Stomach (tissue), 19 donors: ENCODE measurements at places on chromosomes 12 and 14. TPM values are rescaled to one million over a fixed set of nuclear protein-coding genes. Genes with fewer than 3 reads are reported as not detected.
A peak's percentile ranks its signal among the peaks of the same experiment; 100 is the strongest.

- DNase-seq: no peak
- no peak overlapping the region for H3K4me3 ChIP-seq
- H3K36me3 ChIP-seq: no peaks in the 10 kb centered on the region
- no peak overlapping the region for H3K27ac ChIP-seq
- no peaks in the 10 kb centered on the region for H3K27me3 ChIP-seq
Measured at GRCh38 chr12:98998697-98999299, 353.7 kb downstream of the APAF1 start.

- no peaks in the 10 kb centered on the region for H3K27me3 ChIP-seq
- no peak for DNase-seq
- H3K4me1 ChIP-seq: no peaks in the 10 kb centered on the region
- H3K4me3 ChIP-seq: no peak overlapping the region
- H3K27ac ChIP-seq: no peak overlapping the region
- H3K36me3 ChIP-seq: no peaks in the 10 kb centered on the region
Measured at GRCh38 chr12:89192429-89192828, 159.9 kb downstream of the DUSP6 start.

The NOPCHAP1 gene
- total RNA-seq: 4.6 TPM

The KRT74 gene
- total RNA-seq: not detected

DNA sequence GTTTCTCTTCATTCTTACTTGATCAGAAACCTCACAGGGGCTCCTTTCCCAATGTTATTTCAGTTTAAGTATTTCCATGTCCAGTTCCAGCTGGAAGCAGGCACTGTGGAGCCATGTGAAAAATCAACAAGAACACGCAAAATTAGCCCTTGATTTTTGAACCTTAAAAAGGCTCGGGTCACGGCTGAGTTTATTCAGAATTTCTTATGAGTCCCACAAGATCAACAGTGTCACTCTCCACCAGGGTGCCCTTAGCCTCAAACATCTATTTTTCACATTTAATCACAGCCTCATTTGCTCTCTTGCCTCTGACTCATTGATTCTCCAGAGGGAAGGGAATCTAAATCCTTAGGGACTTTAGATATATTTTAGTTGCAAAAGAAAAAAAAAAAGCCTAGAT lies 157.7 kb upstream of the AVPR1A start:
- H3K27me3 ChIP-seq: no peaks in the 10 kb centered on the region
- DNase-seq: no peak
- no peaks in the 10 kb centered on the region for H3K36me3 ChIP-seq
- H3K27ac ChIP-seq: no peak overlapping the region

The CEBPE gene
- total RNA-seq: not detected

GRCh38 chr14:105384041-105384557 lies 14.2 kb upstream of the TEX22 start:
- H3K4me1 ChIP-seq: no peaks in the 10 kb centered on the region
- peaks cover 30% of the 10 kb centered on the region for H3K36me3 ChIP-seq
- no peaks in the 10 kb centered on the region for H3K27me3 ChIP-seq
- H3K4me3 ChIP-seq: no peak overlapping the region
- H3K27ac ChIP-seq: no peak overlapping the region

DNA sequence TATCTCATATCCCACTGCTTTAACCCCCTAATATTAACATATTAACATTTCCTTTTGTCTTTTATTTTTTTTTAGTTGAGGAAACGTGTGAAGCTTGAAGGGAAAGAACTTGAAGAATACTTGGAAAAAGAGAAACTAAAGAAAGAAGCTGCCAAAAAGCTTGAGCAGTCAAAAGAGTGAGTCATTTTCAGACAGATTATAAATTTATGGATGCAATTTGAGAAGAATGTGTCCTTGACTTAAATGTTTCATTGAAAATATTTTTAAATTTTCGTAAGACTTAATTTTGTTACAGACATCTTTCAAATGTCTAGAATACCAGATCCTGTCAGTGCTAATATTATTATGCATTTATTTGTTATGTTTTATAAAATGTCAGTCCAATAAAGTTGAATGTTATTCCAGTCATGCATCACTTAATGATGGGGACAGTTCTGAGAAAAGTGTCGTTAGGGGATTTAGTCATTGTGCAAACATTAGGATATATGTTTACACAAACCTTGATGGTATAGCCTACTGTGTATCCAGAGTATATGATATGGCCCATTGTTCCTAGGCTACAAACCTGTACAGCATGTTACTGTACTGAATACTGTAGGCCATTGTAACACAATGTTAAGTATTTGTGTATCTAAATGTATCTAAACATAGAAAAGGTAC lies 32.6 kb downstream of the CPSF2 start:
- peaks cover 31% of the 10 kb centered on the region for H3K36me3 ChIP-seq
- H3K4me3 ChIP-seq: no peak overlapping the region

GRCh38 chr14:82422230-82422629 lies 888.6 kb upstream of the SEL1L start:
- H3K27me3 ChIP-seq: no peaks in the 10 kb centered on the region
- H3K4me3 ChIP-seq: no peak overlapping the region
- H3K4me1 ChIP-seq: no peaks in the 10 kb centered on the region
- H3K36me3 ChIP-seq: no peaks in the 10 kb centered on the region
- DNase-seq: no peak
- H3K27ac ChIP-seq: no peak overlapping the region

GRCh38 chr14:70707138-70708038 lies 65.7 kb downstream of the TTC9 start:
- H3K27ac ChIP-seq: no peak overlapping the region
- no peaks in the 10 kb centered on the region for H3K27me3 ChIP-seq
- DNase-seq: peak; percentile 36
- no peaks in the 10 kb centered on the region for H3K36me3 ChIP-seq
- no peak overlapping the region for H3K4me3 ChIP-seq

- peak overlapping the region; percentile 58 for H3K4me3 ChIP-seq
- no peaks in the 10 kb centered on the region for H3K36me3 ChIP-seq
- H3K27ac ChIP-seq: peak overlapping the region; percentile 92
- no peaks in the 10 kb centered on the region for H3K27me3 ChIP-seq
- DNase-seq: peak; percentile 55
Measured at GRCh38 chr12:120316798-120317223, 10.8 kb downstream of the PLA2G1B start.

DNA sequence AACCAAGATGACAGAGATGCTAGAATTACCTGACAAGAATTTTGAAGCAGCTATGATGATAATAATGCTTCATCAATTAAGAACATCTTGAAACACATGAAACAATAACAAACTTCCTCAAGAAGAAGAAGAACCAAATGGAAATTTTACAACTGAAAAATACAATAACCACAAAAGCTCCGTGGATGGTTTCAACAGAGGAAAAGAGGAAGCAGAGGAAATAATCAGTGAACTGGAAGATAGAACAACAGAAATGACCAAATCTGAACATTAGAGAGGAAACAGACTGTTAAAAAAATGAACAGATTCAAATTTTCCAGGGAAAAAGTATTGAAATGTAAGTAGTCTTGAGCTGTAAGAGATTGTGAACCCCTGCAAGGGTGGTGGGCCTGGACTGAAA lies 62.8 kb upstream of the SLC35F4 start:
- H3K27me3 ChIP-seq: no peaks in the 10 kb centered on the region
- no peak overlapping the region for H3K4me3 ChIP-seq
- no peak overlapping the region for H3K27ac ChIP-seq
- DNase-seq: no peak
- H3K4me1 ChIP-seq: no peaks in the 10 kb centered on the region

DNA sequence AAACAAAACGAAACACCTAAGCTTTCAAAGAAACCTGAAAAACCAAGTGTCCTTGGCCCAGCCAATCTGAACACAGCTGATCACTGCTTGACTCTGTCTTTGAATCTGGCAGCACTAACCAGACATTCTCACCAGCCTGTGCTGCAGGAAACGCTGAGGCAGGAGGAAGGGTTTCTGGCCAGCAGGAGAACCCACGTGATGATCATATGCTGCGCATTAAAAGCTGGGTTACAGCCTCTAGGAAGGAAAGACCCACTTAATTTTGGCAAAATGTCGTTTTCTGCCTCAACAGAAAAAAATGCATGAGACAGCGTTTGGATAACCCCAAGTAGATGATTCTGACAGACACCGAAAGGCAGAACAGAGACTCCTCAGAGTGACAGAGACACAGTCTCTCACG lies 9.8 kb downstream of the APPL2 start:
- peaks cover 86% of the 10 kb centered on the region for H3K4me1 ChIP-seq
- H3K27me3 ChIP-seq: no peaks in the 10 kb centered on the region
- DNase-seq: peak; percentile 63
- H3K4me3 ChIP-seq: no peak overlapping the region
- H3K36me3 ChIP-seq: peaks cover 61% of the 10 kb centered on the region

- no peak for DNase-seq
- no peak overlapping the region for H3K27ac ChIP-seq
- no peaks in the 10 kb centered on the region for H3K27me3 ChIP-seq
Measured at GRCh38 chr12:2897418-2897817, 6.7 kb downstream of the TULP3 start.

- peaks cover 7% of the 10 kb centered on the region for H3K4me1 ChIP-seq
- H3K27me3 ChIP-seq: no peaks in the 10 kb centered on the region
- no peak for DNase-seq
- no peak overlapping the region for H3K4me3 ChIP-seq
Measured at GRCh38 chr14:74543771-74544438, 50.3 kb downstream of the ISCA2 start.

- DNase-seq: no peak
- H3K4me3 ChIP-seq: no peak overlapping the region
- H3K4me1 ChIP-seq: peaks cover 8% of the 10 kb centered on the region
- H3K27ac ChIP-seq: no peak overlapping the region
- H3K27me3 ChIP-seq: no peaks in the 10 kb centered on the region
- no peaks in the 10 kb centered on the region for H3K36me3 ChIP-seq
Measured at GRCh38 chr14:102616799-102617198, 24.4 kb downstream of the RCOR1 start.

The ACRBP gene
- total RNA-seq: 2.2 TPM

The PKP2 gene
- total RNA-seq: 44.6 TPM

The C1R gene
- total RNA-seq: 139 TPM

GRCh38 chr14:68466491-68466977 lies 326.3 kb downstream of the ZFP36L1 start:
- no peaks in the 10 kb centered on the region for H3K27me3 ChIP-seq
- no peak overlapping the region for H3K4me3 ChIP-seq
- no peak for DNase-seq
- H3K36me3 ChIP-seq: no peaks in the 10 kb centered on the region
- peak overlapping the region; percentile 73 for H3K27ac ChIP-seq

GRCh38 chr12:56709759-56710376 lies 15.2 kb downstream of the NACA start:
- H3K36me3 ChIP-seq: peaks cover 38% of the 10 kb centered on the region
- H3K4me1 ChIP-seq: no peaks in the 10 kb centered on the region
- no peak for DNase-seq
- no peak overlapping the region for H3K27ac ChIP-seq
- no peaks in the 10 kb centered on the region for H3K27me3 ChIP-seq

DNA sequence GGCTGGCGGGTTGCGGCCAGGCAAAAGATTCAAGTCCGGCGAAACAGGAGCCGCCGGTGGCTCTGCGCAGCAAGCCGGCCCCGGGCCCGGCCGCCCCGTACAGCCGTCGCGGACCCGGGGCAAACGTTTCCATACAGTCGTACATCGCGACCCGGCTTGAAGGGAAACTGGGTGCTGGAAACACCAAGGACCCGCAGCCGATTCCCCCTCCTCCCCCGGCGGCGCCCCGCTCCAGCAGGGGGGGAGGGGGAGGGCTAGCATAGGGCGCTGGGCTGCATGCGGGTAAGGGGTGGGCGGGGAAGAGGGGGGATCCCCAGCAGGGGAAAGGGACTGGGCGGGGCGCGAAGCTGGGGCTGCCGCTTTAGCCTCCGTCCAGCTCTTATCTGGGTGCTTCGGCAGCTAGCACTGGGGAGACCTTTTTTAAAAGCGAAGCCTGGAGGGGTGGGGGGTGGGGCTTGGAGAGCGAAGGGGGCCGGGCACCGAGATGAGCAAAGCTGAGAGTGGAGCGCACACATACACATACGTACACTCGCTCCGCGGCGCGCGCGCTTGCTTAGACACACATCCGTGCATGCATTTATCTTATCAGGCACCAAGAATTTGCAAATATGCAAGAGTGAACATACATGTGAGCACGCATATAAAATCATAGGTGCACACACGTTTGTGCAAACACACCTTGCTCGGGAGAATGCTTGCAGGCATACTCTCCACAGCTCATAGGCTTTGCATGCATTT lies 11.9 kb downstream of the RARG start:
- peak overlapping the region; percentile 81 for H3K4me3 ChIP-seq
- peaks cover 5% of the 10 kb centered on the region for H3K36me3 ChIP-seq
- H3K27ac ChIP-seq: peak overlapping the region; percentile 96

GRCh38 chr12:76946446-76946845 lies 67.6 kb upstream of the CSRP2 start:
- H3K36me3 ChIP-seq: no peaks in the 10 kb centered on the region
- H3K27me3 ChIP-seq: no peaks in the 10 kb centered on the region
- H3K4me3 ChIP-seq: no peak overlapping the region
- H3K27ac ChIP-seq: no peak overlapping the region

DNA sequence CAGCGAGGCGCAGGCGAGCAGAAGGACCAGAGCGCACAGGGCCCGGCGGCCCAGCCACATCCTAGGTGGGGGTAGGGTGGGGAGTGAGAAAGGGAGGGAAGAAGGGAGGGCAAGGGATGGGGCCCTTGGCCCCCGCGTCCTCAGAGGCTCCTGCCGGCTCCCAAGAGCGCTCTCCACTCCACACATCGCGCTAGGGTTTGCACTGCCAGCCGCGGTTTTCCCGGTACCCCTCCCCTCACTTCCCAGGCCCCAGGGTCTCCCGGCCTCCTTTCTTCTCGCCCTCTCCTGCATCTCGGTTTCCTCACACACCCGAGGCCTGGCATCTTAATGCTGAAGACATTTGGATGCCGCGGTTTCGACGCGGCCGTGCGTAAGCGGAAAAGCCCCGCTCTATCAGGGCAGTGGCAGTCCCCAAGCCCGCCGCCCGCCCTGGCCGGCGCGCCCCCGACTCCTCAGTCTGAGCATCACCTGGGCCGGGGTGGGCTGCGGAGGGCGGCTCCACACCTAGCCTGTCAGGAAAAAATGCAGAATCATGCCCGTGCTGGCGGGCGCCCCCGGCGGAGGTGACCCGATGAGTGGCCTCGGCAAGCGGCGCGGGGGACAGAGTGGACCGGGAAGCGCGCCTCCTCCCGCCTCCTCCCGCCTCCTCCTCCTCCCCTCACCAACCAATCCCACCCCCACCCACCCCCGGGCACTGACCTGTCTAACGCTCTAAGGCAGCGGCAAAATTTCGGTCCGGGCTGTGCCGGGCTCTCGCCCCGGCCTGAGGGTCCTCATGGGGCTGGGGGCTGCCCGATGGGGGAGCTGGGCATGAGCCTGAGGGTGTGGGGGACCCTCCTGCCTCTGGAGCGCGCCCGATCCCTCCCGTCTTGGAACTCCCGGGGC lies 686 bp downstream of the B4GALNT1 start:
- H3K36me3 ChIP-seq: no peaks in the 10 kb centered on the region
- DNase-seq: no peak
- peaks cover 13% of the 10 kb centered on the region for H3K4me1 ChIP-seq
- peak overlapping the region; percentile 55 for H3K4me3 ChIP-seq

GRCh38 chr12:109147954-109148353 lies 31.6 kb downstream of the ACACB start:
- no peak overlapping the region for H3K4me3 ChIP-seq
- peaks cover 30% of the 10 kb centered on the region for H3K4me1 ChIP-seq
- no peak for DNase-seq
- no peaks in the 10 kb centered on the region for H3K36me3 ChIP-seq
- H3K27ac ChIP-seq: peak overlapping the region; percentile 81

- no peak overlapping the region for H3K4me3 ChIP-seq
- H3K4me1 ChIP-seq: no peaks in the 10 kb centered on the region
- no peaks in the 10 kb centered on the region for H3K36me3 ChIP-seq
- no peak overlapping the region for H3K27ac ChIP-seq
- peaks cover 32% of the 10 kb centered on the region for H3K27me3 ChIP-seq
Measured at GRCh38 chr14:92906823-92907222, 16.1 kb upstream of the CHGA start.

The SYNE2 gene
- 195 TPM for total RNA-seq

- H3K4me3 ChIP-seq: no peak overlapping the region
- no peak for DNase-seq
- H3K36me3 ChIP-seq: no peaks in the 10 kb centered on the region
- no peaks in the 10 kb centered on the region for H3K4me1 ChIP-seq
- H3K27me3 ChIP-seq: no peaks in the 10 kb centered on the region
- H3K27ac ChIP-seq: no peak overlapping the region
Measured at GRCh38 chr12:75738486-75738885, 227.1 kb upstream of the KRR1 start.
